ENCODE measurements at places on chromosomes 1 and 21.

DNA sequence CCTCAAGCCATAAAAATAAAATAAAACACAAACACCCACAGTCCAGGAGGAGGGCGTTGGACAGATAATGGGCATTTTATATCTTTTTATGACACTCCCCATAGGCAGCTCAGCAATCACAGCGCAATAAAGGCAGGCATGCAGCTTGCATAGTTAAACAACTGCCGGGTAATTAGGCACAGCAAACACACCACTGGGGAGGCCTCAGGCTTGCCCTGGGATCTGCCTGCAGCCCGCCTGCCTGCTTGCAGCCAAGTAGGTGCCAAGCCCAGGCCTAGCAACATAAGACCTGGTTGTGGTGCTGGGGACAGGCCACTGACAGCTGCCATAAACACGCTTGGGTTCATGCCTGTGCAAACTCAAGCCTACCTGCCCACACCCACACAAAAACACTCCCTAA, 54.2 kb downstream of the DMAP1 start:
- no peak for DNase-seq
- no peak overlapping the region for H3K4me3 ChIP-seq
- no peaks in the 10 kb centered on the region for H3K4me1 ChIP-seq
- no peak overlapping the region for H3K27ac ChIP-seq

- peaks cover 26% of the 10 kb centered on the region for H3K4me1 ChIP-seq
- peak overlapping the region; percentile 98 for H3K4me3 ChIP-seq
- peak overlapping the region; percentile 98 for H3K27ac ChIP-seq
Observed at GRCh38 chr1:182392050-182393028, 749 bp upstream of the GLUL start.

- H3K36me3 ChIP-seq: no peaks in the 10 kb centered on the region
- H3K27me3 ChIP-seq: no peaks in the 10 kb centered on the region
- H3K4me3 ChIP-seq: no peak overlapping the region
- H3K27ac ChIP-seq: no peak overlapping the region
Observed at GRCh38 chr1:81840805-81841204, 40.1 kb downstream of the ADGRL2 start.

DNA sequence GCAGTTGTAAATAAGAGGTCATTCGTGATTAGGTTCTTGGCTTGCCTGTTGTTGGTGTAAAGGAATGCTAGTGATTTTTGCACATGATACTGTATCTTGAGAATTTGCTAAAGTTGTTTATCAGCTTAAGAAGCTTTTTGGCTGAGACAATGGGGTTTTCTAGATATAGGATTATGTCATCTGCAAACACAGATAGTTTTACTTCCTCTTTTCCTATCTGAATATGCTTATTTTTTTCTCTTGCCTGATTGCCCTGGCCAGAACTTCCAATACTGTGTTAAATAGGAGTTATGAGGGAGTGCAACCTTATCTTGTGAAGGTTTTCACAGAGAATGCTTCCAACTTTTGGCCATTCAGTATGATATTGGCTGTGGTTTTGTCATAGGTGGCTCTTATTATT, 576.1 kb upstream of the RGS18 start:
- H3K27ac ChIP-seq: no peak overlapping the region
- H3K27me3 ChIP-seq: no peaks in the 10 kb centered on the region
- no peaks in the 10 kb centered on the region for H3K4me1 ChIP-seq
- DNase-seq: no peak
- H3K36me3 ChIP-seq: no peaks in the 10 kb centered on the region

DNA sequence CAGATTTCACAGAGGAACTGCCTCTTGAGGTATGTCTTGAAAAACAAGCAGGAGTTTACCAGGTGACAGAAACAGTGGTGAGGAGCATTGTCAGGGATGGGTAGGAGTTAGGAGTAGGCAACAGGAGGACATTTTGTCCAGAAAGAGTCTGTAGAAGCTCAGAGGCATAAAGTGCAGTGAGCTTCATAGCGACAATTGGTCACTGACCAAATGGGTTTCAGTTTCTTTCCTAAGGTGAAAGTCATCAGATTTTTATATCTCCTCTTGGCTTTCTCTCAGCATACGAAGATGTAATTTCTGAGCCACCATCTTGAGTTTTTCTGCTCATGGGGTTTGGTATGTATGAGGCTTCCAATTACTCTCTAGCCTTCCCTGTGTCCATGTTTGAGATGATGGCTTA, 29.3 kb upstream of the FASLG start:
- H3K4me1 ChIP-seq: no peaks in the 10 kb centered on the region
- no peaks in the 10 kb centered on the region for H3K27me3 ChIP-seq
- no peak overlapping the region for H3K4me3 ChIP-seq

GRCh38 chr1:111417755-111418154, 9.8 kb downstream of the OVGP1 start:
- H3K4me1 ChIP-seq: no peaks in the 10 kb centered on the region
- no peaks in the 10 kb centered on the region for H3K27me3 ChIP-seq
- no peaks in the 10 kb centered on the region for H3K36me3 ChIP-seq
- no peak for DNase-seq
- no peak overlapping the region for H3K27ac ChIP-seq
- no peak overlapping the region for H3K4me3 ChIP-seq

DNA sequence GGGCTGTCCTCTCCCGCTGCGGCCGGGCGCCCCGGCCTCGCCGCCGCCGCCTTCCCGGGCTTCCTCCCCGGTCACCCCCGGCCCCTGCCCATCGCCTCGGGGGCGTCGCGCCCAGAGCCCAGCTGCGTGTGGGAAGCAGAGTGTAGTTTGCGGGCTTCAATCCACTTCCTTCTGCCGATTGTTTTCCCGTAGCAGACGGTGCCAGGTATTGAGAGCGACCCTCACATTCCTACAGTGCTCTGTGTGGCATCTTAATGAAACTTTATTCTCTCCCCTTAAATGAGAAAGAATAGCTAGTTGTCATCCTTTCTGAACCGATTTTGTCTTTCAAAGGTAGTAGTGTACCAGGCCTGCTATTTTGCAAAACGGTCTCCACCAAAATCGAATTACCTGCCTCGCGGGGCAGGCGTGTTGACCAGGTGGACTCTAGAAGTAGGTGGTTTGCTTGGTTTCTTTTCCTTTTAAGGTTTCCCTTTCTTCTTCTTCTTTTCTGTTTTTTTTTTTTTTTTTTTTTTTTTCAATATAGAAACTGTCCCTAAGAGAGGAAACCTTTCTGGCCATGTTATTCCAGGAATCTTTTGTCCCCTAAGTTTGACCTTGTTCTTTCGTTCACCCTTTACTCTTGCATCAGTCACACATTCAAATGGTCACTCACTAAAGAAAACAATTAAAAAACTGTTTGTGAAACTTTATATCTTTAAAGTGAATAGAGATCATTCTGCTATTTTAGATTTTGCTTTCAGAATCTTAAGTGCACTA, 881 bp downstream of the USP25 start:
- peak overlapping the region; percentile 96 for H3K4me3 ChIP-seq
- DNase-seq: no peak
- no peaks in the 10 kb centered on the region for H3K27me3 ChIP-seq
- no peaks in the 10 kb centered on the region for H3K36me3 ChIP-seq
- H3K27ac ChIP-seq: peak overlapping the region; percentile 81
- peaks cover 24% of the 10 kb centered on the region for H3K4me1 ChIP-seq

GRCh38 chr1:167447521-167448136, 70.7 kb downstream of the CD247 start:
- no peaks in the 10 kb centered on the region for H3K27me3 ChIP-seq
- H3K4me3 ChIP-seq: peak overlapping the region; percentile 35
- H3K36me3 ChIP-seq: no peaks in the 10 kb centered on the region
- no peak for DNase-seq
- no peak overlapping the region for H3K27ac ChIP-seq
- H3K4me1 ChIP-seq: no peaks in the 10 kb centered on the region

DNA sequence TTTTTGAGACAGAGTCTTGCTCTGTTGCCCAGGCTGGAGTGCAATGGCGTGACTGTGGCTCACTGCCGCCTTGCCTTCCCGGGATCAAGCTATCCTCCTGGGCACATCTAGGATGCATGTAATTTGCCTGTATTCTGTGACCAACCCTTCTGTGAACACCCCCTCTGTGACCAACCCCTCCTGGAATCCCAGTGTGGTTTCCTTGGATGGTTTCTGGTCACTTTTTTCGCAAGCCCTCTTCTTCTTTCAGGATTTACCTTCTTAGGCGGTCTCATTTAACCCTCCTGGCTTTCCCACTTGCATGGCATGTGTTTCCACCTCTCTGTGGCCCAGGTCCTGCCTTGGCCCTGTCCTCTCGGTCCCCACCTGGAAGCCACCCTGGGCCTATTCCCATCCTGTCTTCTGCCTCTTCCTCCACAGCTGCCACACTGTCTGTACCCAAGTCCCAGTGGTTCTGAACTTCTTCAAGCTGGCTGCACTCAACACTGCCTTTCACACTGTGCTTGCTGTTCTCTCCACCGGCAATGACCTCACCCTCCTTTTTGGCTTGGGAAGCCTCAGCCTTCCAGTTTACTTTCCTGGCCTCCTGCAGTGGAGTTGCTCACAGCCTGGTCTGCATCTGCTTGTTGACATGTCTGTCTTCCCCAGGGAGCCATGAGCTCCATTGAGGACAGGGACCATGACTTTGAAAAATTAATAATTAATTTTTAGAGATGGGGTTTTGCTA, 57.0 kb downstream of the DISC1 start:
- no peaks in the 10 kb centered on the region for H3K27me3 ChIP-seq
- no peak for DNase-seq
- no peaks in the 10 kb centered on the region for H3K36me3 ChIP-seq
- H3K4me1 ChIP-seq: no peaks in the 10 kb centered on the region
- no peak overlapping the region for H3K27ac ChIP-seq

GRCh38 chr1:5342830-5343229, 649.4 kb downstream of the NPHP4 start:
- H3K36me3 ChIP-seq: no peaks in the 10 kb centered on the region
- H3K4me3 ChIP-seq: no peak overlapping the region
- H3K27ac ChIP-seq: no peak overlapping the region
- H3K4me1 ChIP-seq: no peaks in the 10 kb centered on the region
- DNase-seq: no peak
- H3K27me3 ChIP-seq: no peaks in the 10 kb centered on the region

GRCh38 chr1:246051909-246052518, 455.1 kb downstream of the SMYD3 start:
- no peak overlapping the region for H3K4me3 ChIP-seq
- no peaks in the 10 kb centered on the region for H3K4me1 ChIP-seq
- H3K27ac ChIP-seq: no peak overlapping the region
- no peaks in the 10 kb centered on the region for H3K27me3 ChIP-seq

- H3K4me1 ChIP-seq: peaks cover 10% of the 10 kb centered on the region
- H3K27me3 ChIP-seq: no peaks in the 10 kb centered on the region
- no peaks in the 10 kb centered on the region for H3K36me3 ChIP-seq
Observed at GRCh38 chr1:87592156-87592555, 263.5 kb downstream of the LMO4 start.

- no peak overlapping the region for H3K4me3 ChIP-seq
- H3K27me3 ChIP-seq: no peaks in the 10 kb centered on the region
- H3K27ac ChIP-seq: no peak overlapping the region
Observed at GRCh38 chr21:19993268-19993667, 1004.9 kb upstream of the NCAM2 start.

DNA sequence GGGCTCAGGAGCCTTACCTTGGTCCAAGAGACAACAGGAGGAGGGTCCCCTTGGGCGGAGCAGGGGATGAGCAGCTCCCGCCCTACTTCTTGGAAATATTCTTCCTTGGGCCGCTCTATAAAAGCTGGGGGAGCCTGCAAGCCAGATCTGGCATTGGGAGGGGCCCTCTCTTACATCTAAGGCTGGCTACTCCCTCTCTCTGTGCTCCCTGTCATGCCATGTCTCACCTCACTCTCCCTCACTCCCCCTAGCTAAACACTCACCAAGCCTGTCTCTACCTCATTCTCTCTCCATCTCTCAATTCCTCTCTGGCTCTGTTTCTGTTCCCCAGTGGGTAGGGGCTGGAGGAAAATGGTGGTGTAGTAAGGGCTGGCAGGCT, 6.5 kb upstream of the TAGLN2 start:
- DNase-seq: no peak
- no peak overlapping the region for H3K4me3 ChIP-seq
- H3K27ac ChIP-seq: no peak overlapping the region
- H3K27me3 ChIP-seq: no peaks in the 10 kb centered on the region
- H3K36me3 ChIP-seq: no peaks in the 10 kb centered on the region
- no peaks in the 10 kb centered on the region for H3K4me1 ChIP-seq

DNA sequence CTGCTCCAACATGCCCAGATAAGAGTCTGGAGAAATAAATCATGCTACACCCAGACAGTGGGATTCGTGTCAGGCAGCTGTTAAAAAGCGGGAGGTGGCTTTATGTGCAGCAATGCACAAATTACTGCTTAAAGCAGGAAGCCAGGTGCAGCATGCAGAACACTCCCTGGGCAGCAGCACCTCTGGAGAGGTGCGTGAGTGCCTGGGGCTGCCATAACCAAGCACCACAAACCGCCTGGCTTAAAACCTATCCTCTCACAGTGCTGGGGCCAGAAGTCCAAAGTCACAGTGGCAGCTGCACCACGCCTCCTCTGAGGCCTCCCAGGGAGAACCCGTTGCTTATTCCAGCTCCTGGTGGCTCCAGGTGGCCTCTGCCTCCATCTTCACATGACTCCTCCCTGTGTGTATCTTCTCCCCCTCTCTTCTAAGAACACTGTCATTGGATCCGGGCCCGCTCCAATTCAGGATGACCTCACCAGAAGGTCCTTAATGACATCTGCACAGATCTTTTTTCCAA, 115.6 kb downstream of the SIK1 start:
- no peaks in the 10 kb centered on the region for H3K4me1 ChIP-seq
- no peak overlapping the region for H3K27ac ChIP-seq
- H3K36me3 ChIP-seq: no peaks in the 10 kb centered on the region
- no peak for DNase-seq
- no peaks in the 10 kb centered on the region for H3K27me3 ChIP-seq

DNA sequence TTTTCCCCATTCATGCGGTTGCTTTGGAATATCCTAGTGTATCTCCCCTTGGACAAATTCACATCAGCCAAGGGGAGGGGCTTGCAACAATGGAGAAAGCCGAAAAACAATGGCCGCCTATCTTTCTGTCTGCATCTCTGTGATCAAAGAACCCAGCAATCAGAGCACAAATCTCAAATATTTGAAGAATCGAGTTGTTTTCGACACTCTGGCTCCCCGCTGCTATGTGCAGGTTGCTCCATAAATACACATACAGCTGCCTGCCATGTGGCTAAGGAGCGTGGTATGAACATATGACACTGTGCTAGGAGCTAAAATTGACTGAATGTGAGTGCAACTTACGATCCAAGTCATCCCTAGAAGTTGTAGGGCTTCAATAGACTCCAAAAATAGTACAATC, 8.5 kb downstream of the CFHR4 start:
- no peak overlapping the region for H3K4me3 ChIP-seq
- DNase-seq: no peak
- H3K27me3 ChIP-seq: no peaks in the 10 kb centered on the region
- H3K4me1 ChIP-seq: no peaks in the 10 kb centered on the region

DNA sequence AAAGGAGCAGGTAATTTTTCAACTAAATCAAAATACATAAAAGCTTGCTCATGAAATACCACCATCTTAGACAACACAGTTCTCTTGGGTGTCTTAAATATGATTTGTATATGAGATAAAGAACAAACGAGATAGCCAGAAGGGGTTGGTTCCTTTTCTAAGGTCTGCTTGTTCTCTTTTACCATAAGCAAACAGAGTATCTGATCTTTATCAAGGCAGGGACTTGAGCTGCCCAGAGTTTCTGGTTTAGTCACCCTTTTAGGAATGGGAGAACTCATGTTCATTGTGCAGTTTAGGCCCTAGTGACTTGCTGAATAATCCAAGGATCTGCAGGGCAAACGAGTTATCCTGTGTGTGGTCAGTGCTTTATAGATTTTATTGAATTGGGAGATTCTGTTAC, 3.0 kb upstream of the SUCO start:
- no peak overlapping the region for H3K4me3 ChIP-seq
- H3K27ac ChIP-seq: no peak overlapping the region
- no peaks in the 10 kb centered on the region for H3K27me3 ChIP-seq
- no peaks in the 10 kb centered on the region for H3K36me3 ChIP-seq
- no peak for DNase-seq

- no peak overlapping the region for H3K27ac ChIP-seq
- H3K4me1 ChIP-seq: no peaks in the 10 kb centered on the region
- no peaks in the 10 kb centered on the region for H3K36me3 ChIP-seq
- DNase-seq: no peak
- no peaks in the 10 kb centered on the region for H3K27me3 ChIP-seq
- H3K4me3 ChIP-seq: no peak overlapping the region
Observed at GRCh38 chr1:182742780-182743179, 46.8 kb upstream of the NPL start.
